ENCODE measurements at places on chromosomes 3 and 15.

- DNase-seq = no peak
Observed at GRCh38 chr3:197598404-197598980, 42.7 kb upstream of the BDH1 start.

DNA sequence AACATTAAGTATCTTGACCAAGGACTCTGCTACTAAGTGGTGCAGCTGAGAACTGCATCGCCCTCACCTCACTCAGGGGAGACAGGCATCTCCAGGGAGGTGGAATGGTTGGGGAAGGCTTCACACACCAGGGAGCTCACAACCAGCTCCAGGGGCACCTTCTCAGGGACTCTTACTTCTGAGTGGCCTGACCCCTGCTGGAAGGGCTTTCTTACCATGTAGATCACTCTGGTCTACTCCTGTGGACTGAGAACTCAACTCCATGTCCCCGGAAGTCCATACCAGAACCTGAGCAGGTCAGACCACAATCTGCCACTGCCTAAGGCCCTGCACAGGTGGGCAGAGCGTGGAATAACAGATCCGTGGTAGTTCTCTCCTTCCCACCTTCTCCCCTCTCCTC, 140.5 kb downstream of the TLE3 start:
- no peak for DNase-seq

- no peak for DNase-seq
Observed at GRCh38 chr3:40713306-40713705, 188.5 kb downstream of the ZNF621 start.

DNA sequence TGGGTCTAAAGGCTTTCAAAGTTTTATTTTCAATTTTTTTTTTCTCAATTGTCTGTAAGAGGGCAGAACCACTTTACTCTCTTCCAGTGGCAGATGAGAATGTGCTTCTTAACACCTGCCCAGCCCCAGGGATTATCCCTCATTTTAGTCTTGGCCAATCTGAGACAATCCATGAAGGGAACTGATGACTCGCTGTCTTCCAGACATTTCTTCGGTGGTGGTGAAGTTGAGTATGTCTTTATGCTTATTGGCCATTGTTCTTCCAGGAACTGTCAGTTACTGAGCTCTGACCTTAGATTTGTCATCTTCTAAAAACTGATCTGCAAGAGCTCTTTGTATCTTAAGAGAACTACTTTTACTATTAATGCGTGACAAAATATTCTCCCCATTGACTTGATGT, 139.5 kb downstream of the TJP1 start:
- DNase-seq = no peak

DNA sequence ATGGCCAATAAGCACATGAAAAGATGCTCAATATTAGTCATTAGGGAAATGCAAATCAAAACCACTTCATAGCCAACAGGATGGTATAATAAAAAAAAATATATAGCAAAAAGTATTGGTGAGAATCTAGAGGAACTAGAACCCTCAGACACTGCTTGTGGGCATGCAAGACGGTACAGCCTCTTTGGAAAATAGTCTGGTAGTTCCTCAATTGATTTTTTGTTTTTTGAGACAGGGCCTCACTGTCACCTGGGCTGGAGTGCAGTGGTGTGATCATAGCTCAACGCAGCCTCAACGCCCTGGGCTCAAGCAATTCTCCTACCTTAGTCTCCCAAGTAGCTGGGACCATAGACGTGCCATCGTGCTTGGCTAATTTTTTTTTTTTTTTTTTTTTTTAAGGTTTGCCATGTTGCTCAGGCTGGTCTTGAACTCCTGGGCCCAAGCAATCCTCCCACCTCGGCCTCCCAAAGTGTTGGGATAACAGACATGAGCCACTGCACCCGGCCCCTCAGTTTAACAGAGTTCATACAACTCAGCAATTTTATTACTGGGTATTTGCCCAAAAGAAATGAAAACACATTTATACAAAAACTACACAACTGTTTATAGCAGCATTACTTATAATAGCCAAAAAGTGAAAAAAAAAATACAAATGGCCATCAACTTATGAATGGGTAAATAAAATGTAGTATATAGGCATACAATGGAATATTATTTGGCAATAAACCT, 5.1 kb downstream of the PRC1 start:
- DNase-seq = no peak

GRCh38 chr15:59917504-59918157, 86.5 kb upstream of the FOXB1 start:
- DNase-seq = peak; percentile 20

DNA sequence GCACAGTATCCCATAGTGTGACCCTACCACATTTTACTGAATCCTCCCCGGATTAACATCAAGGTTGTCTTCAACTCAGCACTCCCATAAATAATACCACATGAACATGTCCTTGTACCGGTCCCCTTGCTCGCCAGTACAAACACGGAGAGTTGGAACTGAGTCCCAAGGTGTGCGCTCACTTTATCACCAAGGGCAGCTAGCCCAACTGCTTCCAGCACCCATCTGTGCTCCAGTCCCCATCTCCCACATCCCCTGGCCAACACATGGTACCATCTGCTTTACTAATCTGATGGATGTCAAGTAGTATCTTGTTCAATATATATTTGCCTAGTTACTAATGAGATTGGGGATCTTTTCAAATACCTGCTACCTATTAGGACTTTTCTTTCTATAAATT, 64.7 kb downstream of the ISG20 start:
- DNase-seq = no peak

GRCh38 chr3:4584456-4585249, 91.5 kb downstream of the ITPR1 start:
- DNase-seq = peak; percentile 59

GRCh38 chr3:94440767-94441493, 378.1 kb downstream of the NSUN3 start:
- DNase-seq = no peak

DNA sequence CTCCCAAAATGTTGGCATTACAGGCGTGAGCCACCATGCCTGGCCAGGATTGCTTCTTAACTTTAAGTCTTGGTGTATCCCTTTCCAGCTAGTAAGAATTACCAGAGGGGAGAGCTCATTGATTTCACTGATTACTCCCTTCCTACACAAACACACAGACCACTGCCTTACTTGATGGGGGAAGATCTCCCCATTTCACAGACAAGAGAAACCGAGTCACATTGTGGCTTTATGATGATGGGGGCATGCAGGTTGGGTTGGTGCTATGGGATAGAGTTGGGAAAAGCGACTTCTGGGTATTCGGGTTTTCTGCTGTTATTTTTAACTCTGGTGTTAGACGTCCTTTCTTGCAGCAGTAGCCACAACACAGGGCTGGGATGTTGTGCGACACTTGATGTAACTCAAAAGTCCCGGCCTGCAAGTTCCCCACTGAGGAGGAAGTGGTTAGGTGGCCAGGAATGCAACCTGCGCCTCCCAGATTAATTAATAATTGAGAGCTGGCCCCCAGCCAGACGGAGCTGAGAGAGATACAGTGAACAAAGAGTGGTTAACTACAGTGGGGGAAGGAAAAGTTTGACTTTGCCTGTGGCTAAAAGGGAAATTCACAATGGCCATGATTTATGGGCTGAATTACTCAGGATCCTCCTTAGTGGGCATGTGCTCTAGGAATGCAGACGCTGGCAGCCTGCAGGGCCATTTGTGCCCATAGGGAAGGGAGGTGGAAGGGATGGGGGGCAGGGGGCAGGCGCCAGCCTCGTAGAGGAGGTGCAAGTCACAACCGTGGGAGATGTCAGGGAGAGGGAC, 63.6 kb downstream of the SMAD6 start:
- DNase-seq = no peak

DNA sequence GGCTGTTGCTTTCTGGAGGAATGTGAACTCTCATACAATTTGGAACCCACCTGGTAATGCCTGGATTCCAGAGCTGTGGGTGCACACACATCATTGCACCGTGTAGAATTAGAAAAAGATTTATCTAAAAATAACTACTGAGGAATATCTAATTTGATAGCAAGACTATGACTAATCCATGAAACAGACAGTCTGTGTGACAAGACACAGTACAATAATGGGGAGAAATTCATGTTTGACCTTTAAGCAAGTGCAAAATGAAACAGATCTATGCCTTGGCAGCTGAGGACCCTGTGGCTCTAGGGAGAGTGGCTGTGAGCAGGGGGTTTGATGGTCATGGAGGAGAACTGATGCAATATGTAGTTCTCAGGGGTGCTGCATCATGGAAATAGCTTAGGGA, 7.9 kb upstream of the DOCK3 start:
- DNase-seq = no peak

DNA sequence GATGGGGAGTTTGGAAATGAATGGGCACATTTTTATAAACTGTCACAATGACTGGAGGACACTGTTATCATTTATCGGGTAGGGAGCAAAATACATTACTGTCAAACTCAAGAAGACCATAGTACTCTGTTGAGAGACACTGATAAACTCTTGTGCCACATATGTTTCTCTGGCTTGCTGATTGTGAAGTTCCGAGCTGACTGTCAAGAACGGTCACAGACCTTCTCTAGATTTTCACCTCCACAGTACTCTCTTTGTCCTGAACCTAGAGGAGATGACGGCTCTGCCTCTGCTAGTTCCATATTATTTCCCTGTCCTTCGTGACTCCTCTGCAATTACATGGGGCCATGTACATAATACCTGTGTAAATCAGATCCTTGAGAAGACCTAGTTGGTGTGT, 451.9 kb downstream of the LPP start:
- no peak for DNase-seq

GRCh38 chr3:112448939-112449338, 50.3 kb downstream of the BTLA start:
- no peak for DNase-seq

- DNase-seq = no peak
Observed at GRCh38 chr3:9808345-9809037, 1.6 kb upstream of the TTLL3 start.

DNA sequence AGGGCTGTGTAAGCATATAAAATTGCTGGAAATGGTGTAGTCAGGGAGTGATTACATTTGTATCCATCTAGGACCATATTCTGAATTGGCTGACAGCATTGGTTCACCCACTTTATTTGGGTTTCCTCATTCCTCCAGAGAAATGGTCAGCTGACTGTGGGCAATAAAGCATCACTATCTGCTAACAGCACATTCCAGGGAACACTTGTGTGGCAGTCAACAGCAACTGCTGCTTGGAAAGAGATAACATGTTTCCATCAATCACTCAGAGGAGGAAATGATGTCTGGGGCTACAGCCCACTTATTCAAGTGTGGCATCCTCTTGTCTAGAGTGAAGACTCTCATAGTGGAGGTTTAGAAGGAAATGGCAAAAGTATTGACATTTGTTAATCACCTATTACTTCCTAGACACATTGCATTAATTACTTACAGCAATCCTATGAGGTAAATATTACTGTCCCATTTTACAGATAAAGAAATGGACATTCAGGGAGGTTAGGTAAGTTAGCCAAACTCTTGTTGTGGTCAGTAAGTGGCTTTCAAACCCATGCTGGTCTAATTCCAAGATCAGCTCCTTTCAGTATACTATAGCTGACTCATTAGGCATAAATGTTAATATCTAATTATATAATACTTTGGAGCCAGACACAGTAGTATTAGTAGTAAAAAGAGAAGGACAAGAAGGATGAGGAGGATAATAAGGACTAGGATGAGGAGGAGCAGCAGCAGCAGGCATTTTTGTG, 247.8 kb downstream of the ALCAM start:
- no peak for DNase-seq

DNA sequence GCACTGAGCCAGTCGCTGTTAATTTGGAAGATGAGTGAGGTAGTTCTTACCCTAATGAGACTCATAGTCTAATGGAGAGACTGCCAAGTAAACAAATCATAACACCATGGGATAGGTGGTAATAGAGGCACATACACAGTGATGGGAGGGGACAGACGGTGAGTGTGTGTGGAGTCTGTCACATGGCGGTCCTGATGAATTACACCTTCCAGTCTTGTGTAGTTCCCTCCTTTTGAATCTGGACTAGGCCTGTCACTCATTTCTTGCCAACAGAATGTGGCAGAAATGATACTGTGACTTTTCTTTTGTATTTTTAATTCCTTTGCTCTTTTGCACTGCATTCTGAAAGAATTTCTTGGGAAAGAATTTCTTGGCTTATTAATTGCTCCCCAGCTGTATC, 78.1 kb downstream of the NR1D2 start:
- no peak for DNase-seq

All from right hindlimb (tissue), 1 donor.